Activated B cell treated with CpG ODN at 0.5 μM for 24 hours (primary cell): ENCODE measurements at places on chromosomes 16 and 17. TPM values are rescaled to one million over a fixed set of nuclear protein-coding genes. Genes with fewer than 3 reads are reported as not detected.

- DNase-seq, result no peak
These were observed 58.2 kb downstream of the MYH11 start for GRCh38 chr16:15798671-15799070.

DNA sequence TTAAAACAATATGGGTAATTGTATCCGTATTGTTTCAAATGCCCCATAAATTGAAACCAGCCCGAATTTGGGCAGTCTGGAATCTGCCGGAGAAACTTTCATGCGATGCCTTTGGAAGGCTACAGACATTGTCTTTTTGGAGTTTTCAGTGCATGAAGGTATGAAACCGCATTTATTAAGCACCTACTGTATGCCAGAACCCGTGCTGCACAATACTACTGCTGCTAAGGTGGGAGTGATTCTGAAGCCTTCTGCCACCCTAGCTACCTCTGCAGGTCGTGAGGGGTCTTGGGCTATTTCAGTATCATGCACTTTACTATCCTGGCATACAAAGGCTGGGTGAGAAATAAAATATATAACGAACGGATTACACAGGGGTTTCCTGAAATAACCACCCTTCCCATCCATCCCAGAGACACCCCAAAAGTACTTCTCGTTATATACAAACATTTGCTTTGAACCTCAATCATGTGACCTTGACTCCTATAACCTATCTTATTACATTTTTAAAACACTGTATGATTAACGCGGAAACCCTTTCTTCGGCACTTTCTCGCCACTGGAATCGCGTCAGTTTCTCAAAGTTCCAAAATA is 1.0 kb upstream of the MSI2 start:
- DNase-seq, result no peak

The TVP23A gene
- 1.6 and 2.0 TPM in 2 replicates for total RNA-seq

- no peak for DNase-seq
These were observed 3.3 kb downstream of the HASPIN start for GRCh38 chr17:3727041-3727440.

- DNase-seq, result no peak
These were observed 5.1 kb upstream of the KIFC3 start for GRCh38 chr16:57807252-57807967.
